Amniotic stem cell (primary cell): ENCODE measurements at places on chromosomes 11 and 22.

- no peak for DNase-seq
These were observed 530.6 kb downstream of the MN1 start for GRCh38 chr22:27270818-27271510.

DNA sequence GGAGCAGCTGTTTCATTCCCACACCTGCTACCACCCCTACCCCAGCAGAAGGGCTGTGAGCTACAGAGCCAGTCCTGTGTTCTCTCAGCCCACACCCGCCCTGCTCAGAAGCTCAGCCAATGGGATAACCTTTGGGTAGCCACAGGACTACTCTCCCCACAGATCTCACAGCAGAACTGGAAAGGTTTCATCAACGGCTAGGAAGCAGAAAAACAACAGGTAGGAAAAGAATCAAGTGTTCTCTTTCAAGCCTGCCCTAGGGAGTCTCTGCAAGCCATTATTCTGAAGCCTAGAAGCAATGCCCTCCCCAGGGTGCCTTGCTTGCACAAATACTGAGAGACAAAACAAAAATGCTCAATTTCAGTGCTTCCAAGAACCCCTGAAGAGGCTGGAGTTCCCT lies 77.2 kb downstream of the TMPRSS5 start:
- no peak for DNase-seq

GRCh38 chr11:119169282-119169719 lies 776 bp downstream of the NLRX1 start:
- DNase-seq, result no peak

- DNase-seq, result no peak
These were observed 9.9 kb upstream of the MICALL1 start for GRCh38 chr22:37896181-37896592.

- DNase-seq, result no peak
These were observed 26.2 kb downstream of the TRIM66 start for GRCh38 chr11:8656291-8656690.

DNA sequence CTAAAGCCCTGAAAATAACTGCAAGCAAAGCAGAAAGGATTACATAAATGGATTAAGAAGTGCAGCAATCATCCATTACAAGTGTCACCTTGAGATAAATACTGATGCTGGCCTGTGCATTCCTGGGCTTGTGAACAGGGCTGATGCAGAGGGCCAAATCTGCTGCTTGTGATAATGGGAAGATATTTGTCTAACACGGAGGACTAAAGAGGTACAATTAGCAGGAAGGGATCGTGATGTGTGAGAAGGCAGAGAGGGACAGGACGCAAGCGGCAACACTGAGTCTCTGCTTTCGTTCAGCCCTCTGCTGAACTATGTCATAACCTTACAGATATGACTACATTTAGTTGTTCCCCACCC lies 107.7 kb upstream of the DDI1 start:
- no peak for DNase-seq

DNA sequence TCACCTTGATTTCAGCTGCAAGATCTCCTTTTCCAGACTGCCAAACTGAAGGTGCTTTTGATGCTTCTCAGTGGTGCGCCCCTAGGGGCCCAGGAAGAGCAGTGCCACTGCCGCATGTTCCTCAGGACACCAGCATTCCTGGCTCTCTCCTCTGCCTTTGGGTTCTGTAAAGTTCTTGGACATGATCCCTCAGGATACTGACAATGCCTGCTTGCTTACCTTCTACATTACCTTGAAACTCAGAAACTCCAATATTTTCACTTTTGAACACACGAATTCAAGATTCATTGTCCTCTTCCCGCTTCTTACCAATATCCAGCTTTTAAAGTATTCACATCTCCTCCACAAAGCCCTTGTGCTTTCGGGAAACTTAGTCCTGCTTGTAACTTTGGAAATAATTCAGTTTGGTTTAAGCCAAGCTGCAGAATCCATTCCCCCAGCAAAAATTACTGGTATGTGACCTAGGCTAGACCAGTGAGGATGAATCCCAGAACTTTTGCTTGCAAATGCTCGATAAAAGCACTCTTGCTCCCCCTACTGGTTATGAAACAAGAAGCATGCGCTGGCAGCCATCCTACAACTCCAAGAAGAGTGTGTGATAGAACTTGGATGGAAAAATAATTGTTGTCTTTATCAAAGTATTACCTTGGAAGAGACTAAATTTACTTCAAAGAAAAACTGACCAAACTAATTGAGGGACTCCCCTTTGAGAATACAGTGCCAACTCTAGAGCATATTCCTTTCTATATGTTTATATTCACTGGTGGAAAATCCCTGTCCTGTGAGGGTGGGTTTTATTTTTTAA lies 16.5 kb upstream of the OR5B21 start:
- DNase-seq, result peak; percentile 84

DNA sequence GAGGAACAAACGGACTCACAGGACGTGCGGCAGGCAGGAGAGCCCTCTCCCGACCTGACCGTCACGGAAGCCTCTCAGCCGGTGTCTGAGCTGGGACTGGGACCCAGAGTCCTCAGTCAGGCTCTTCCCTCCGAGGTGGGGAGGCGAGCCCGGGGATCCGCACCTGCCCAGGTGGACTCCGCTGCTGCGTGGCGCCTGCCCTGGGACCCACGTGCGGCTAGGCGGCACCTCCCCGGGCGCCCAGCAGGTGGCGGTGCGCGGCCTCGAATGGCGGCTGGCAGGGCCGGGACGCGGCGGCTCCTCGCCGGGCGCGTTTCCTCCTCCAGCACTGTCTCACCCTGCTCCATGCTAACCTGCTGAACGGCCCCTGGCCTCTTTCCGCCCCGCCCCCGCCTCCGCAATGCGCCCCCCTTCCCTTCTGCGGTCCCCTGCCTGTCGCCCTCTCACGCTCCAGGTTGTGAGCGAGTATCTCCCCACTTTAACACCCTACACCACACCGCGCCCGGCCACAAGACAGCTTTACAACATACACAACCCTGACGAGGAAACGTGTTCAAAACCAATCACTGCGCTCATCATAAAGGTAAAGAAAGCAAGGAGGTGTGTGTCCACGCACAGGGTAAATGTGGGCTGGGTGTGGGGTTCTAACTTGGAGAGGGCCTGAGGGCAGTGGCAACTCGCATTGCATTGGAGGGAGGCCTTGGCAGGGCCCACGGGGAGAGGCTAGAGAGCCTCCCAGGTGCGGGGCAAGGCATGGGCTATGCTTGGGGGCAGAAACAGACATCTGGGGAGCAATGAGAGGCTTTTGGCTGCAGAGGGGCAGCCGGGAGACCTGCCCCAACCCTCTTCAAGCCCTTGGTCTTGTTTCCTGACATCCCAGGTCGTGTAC lies 25.9 kb upstream of the ATXN10 start:
- DNase-seq, result peak; percentile 14

DNA sequence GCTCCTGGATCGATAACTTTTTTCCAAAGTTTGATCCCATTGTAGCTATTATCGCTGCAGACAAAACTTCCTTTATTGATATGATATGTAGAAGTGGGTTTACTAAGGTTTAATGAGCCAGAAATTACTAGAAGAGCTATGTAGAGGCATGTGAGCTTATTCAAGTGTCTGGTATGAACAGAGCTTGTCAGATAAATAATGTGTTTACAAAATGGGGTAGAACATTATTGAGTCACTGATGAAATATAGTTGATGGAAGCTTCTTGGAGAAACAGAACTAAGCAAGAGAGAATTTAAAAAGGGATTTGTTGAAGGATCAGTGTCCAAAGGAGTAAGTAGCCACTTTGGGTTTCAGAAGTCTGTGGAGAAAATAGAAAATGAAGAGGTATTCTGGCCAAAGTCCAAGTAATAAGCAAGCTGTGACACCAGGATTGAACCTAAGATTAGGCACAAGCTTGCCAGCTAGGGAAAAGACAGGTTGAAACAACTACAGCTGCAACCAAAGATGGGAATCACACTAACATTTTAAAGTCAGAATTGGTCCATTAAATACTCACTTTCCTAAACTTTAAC lies 104.3 kb downstream of the MAML2 start:
- DNase-seq, result no peak

DNA sequence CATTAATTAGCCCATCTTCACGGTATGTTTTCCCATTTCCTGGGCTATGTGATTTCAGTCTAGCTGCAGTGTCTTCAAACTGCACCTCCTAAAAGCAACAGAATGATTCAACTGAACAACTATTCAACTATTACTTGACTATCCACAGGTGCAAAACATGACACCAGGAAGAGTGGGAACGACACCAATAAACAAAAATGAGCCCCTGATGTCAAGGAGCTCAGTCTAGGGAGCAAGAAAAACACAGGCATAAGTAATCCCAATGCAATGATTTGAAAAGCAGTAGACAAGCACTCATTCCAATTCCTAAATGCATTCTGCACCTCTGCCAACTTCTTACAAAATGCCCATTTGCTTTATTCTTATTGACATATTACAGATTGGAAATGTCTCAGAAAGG lies 285.6 kb downstream of the ETS1 start:
- DNase-seq, result no peak

DNA sequence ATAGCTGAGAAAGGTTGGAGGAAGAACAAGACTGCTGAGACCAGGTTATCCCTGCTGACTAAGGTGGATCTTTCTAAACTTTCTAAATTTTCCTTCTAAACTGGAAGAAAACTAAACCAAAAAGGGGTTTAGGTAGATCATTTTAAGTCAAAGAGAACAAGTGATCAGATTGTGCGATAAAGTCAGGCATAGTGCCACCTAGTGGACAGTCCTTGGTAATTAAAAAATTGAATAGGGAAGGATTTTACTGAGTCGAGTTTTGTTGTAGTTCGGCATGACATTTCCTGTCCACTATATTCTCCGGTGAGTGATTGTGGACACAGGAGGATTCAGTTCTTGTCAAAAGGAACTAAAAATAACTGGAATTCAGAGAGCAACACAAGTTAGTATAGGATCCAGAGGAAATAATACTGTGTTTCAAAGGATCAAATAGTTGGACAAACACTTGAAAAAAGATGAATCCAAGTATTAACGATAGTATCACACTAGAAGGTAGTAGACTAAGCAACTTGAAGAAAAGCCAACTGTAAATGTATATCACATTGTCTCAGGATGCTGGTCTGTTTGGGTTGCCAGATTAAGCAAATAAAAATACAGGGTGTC lies 1236.4 kb downstream of the FAM181B start:
- no peak for DNase-seq

GRCh38 chr11:64923151-64923661 lies 1.3 kb upstream of the PPP2R5B start:
- DNase-seq, result no peak
